ENCODE measurements at places on chromosomes 16 and 17. TPM values are rescaled to one million over a fixed set of nuclear protein-coding genes. Genes with fewer than 3 reads are reported as not detected.

NARF gene
- total RNA-seq, result 52.4 TPM

RUNDC3A gene
- total RNA-seq, result 1.3 TPM

ALOX12 gene
- not detected for total RNA-seq

CUEDC1 gene
- total RNA-seq, result 66.2 TPM

KRTAP2-3 gene
- total RNA-seq, result not detected

BAIAP3 gene
- total RNA-seq, result 0.94 TPM

USP43 gene
- total RNA-seq, result 4.5 TPM

COTL1 gene
- total RNA-seq, result 490 TPM

CCL4 gene
- total RNA-seq, result 0.15 TPM

HOXB9 gene
- total RNA-seq, result 7.2 TPM

NOG gene
- total RNA-seq, result 0.78 TPM

EVPL gene
- 18.5 TPM for total RNA-seq

CCL5 gene
- total RNA-seq, result 1.0 TPM

PITPNM3 gene
- total RNA-seq, result 2.0 TPM

COX4I1 gene
- total RNA-seq, result 778 TPM

CNGB1 gene
- 0.03 TPM for total RNA-seq

FBXO31 gene
- 26.1 TPM for total RNA-seq

MARCHF10 gene
- 1.8 TPM for total RNA-seq

MGAT5B gene
- total RNA-seq, result 24.6 TPM

ENPP7 gene
- total RNA-seq, result not detected

ADAD2 gene
- total RNA-seq, result not detected

TP53TG3 gene
- total RNA-seq, result 0.61 TPM

DRC3 gene
- total RNA-seq, result 1.4 TPM

LPCAT2 gene
- total RNA-seq, result 4.7 TPM

RAPGEFL1 gene
- total RNA-seq, result 3.4 TPM

GNG13 gene
- not detected for total RNA-seq

NPTX1 gene
- total RNA-seq, result 124 TPM

SAP30BP gene
- 120 TPM for total RNA-seq

AOC3 gene
- 1.4 TPM for total RNA-seq

CA5A gene
- total RNA-seq, result not detected

TP53TG3C gene
- total RNA-seq, result 0.79 TPM

USP31 gene
- 12.3 TPM for total RNA-seq

TPSD1 gene
- not detected for total RNA-seq

Data from A549 treated with GW870086 at 1 μM for 4 hours (cell line).